Mucosa of descending colon (tissue), 3 donors: ENCODE measurements at places on chromosomes 1 and 21. TPM values are rescaled to one million over a fixed set of nuclear protein-coding genes. Genes with fewer than 3 reads are reported as not detected.

The CCDC24 gene
- total RNA-seq = 19.6 TPM

DNA sequence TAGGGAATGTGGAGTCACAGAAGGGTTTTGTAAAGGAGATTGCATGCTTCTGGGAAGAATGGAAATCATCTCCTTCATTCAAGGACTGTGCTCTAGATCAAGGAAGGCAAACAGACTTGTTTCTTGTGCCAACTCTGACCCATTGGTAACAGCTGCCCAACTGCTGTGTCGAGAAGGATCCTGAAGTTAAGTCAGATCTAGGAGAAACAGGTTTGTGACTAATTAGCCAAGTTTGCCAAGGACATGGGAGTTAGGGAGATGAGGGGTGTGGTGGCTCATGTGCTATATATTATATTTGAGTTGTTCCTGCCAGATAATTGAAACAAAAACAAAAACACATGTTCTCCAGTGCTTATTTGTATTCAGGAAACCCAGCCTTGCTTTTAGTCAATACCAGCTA lies 251.2 kb upstream of the USP24 start:
- no peak for DNase-seq

DNA sequence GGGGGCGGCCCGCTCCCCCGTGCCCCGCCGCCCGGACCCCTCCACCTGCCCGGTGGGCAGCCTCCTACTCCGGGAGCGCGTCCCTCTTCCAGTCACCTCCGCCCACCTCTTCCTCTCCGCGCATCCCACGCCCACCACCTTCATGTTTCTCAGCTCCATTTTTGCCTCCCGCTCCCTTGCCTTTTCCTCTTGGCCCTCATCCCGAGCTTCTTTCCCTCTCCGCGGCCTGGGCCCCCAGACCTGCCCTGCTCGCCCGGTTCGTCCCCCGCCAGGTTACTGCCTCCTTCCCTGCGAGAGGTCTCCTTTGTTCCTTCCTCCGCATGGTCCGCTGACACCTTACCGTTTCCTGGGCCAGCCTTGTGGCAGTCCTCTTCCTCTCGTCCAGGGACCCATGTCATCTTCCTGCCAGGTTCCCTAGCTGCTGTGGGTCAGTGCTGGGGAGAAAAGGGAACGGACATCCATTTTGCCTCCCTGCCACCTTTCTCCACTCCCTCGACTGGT lies 563 bp downstream of the QSOX1 start:
- no peak for DNase-seq

GRCh38 chr1:162902416-162902815 lies 41.4 kb upstream of the CCDC190 start:
- no peak for DNase-seq

- DNase-seq = no peak
Measured at GRCh38 chr1:7988576-7988975, 27.1 kb downstream of the PARK7 start.

DNA sequence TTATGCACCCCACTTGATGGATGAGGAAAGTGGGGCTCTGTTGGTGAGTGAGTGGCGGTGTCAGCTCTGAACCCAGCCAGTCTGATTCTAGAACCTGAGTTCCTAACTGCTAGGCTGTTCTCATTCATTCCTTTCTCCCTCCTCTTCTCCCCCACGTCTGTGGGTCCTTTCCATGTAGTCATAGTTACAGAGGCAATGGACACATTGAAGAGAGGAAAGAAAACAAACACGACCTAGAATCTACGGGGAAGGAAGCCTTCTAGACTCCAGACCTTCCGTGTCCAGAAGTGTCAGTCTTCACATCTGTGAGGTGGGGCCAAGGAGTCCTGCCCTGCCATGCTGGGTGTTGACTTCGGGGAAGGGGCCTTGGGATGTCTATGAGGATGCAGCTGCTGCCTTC lies 115.8 kb upstream of the WNT4 start:
- DNase-seq = no peak

DNA sequence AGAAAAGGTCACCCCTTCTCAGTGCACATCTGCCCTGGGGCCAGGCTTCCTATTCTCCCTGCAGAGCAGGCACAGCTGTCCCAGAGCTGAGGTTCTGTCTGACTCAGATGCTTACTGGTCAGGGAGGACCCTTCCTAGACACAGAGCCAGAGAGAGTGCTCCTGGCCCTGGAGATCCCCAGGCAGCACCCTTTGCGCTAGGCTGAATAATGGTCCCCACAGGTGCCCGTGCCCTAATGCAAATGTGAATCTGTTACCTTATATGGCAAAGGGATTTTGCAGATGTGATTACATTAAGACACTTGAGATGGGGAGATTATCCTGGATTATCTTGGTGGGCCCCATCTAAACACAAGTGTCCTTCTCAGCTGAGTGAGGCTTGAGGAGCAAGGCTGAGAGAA lies 2.6 kb upstream of the TNNI1 start:
- no peak for DNase-seq

The DHX9 gene
- 88.8 TPM for total RNA-seq

The BCAN gene
- 0.14 TPM for total RNA-seq

GRCh38 chr1:174534789-174535188 lies 87.0 kb downstream of the GPR52 start:
- DNase-seq = no peak

DNA sequence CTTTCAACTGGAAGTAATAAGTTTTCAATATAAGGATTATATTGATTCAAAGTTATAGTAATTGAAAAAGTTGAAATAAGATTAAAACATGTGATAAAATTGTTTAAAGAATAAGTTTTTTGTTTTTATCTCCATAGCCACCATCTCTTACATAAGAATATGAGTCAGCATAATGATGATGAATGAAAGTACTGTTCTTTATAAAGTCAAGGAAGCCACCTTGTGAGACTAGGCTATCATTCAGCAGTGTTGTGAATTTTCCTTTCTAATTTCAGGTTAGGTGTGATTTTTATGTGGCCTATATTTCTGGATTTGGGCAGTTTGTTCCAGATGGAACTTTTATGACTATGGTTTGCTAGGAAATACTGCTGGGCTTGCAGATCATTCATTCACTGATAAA lies 22.4 kb upstream of the ASB17 start:
- DNase-seq = no peak
